Neural crest cell (in vitro differentiated cells): ENCODE measurements at places on chromosomes 6 and 20.

GRCh38 chr20:46984405-46984804 lies 89.8 kb downstream of the EYA2 start:
- no peak for DNase-seq

DNA sequence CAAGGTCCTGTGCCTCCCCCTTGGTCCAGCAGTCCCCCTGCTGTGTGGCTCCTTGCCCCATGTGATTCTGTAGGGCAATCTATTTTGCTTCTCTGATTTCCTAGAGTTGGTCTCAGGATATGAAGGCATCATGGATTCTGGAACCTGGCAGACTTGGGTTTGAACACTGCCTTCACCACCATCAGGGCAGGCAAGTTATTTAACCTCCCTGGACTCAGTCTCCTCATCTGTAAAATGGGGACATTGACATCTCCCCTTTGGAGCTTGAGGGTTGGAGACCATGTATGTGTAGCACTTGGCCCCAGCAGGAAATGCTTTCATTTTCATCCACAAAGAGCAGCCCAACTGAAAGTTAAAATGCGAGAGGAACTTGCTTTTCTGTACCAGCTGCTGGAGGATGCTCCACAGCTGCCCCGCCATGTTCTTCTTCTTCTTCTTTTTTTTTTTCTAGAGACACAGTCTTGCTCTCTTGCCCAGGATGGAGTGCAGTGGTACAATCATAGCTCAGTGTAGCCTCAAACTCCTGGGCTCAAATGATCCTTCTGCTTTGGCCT lies 6.7 kb downstream of the TOX2 start:
- DNase-seq, result no peak

DNA sequence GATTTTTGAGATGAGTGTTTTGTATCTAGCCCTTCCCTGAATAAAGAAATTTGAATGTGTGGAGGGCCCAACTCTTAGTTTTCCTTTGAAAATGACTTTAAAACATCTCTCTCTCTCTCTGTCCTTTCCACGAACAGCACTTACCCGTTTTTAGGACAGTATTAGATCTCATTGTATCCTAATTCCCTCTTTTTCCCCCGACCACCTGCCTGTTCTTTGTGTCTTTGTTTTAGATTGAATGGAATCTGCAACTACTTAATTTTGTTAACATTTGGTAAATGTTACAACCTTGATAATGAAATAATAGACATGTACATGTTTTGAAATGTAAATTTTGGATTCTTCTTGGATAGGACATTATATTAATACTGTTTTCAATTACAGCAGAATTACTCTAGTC lies 3.1 kb downstream of the DSP start:
- DNase-seq, result no peak

DNA sequence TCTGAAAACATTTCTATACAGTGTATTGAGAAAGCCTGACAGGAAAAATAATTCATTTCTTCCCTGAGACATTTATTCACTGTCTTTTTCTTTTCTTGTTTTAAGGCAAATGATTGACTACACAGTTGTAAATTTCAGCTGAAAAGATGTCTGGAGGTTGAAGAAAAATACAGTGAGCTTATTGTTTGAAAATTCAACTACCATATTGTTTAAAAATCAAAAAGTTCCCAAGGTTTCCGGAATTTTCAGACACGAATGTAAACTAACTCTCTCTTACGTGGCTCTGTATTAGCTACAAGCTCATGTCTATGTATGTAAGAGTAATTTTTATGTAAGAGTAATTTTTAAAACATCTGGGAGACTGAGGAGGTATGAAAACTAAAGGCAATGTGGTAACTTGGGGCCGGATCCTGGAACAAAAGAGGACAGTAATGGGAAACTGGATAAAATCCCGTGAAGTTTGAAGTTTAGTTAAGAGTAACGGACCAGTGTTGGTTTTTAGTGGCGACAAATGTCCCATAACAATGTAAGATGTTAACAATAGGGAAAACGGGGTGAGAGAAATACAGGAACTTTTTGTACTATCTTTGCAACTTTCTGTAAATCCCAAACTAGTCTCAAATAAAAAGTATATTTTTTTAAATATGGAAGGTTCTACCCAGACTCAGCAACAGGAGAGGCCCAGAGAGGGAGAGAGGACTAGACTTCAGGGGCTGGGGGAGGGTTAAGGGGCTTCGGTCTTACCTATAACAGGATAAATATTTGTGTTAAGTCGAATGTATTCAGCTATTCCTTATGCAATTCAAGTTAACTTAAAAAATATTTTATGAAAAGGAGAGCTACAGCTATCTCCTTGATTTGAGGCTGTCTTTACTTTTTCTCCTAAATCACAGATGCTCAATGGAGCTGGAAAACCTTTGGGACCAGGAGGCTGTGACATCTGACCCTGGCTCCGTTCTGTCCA lies 1.3 kb downstream of the PTGIS start:
- no peak for DNase-seq

- DNase-seq, result no peak
Measured at GRCh38 chr20:13202565-13202964, 18.5 kb upstream of the ISM1 start.

DNA sequence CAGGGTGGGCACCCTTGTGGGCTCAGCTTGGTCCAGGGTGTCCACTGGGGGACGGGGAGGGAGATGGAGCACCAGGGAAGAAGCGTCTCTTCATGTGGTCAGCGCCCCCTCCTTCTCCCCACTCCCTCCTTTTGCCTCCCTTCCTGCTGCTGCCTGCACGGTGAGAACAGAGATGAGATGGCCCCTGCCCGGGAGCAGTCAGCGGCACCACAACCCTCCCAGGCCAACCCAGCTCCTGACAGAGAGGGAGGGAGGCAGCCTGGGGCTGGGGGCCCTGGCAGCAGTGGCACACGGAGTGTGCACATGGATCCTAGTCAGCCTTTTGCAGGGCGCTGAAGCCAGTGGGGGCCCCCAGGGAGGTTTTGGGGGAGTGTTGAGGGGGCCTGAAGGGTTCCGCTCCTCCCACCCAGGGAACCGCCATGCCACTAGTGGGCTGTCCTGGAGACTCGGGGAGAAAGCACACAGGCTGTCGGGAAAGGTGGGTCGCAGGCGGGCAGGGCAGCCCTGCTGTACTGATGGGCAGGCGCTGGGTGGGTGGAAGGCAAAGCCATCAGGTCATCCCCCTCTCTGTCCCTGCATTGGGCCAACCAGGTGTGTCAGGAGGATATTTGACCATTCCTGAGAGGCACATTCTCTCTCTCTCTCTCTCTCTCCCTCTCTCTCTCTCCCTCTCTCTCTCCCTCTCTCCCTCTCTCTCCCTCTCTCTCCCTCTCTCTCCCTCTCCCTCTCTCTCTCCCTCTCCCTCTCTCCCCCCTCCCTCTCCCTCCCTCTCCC lies 94.3 kb upstream of the BHLHE23 start:
- no peak for DNase-seq

- no peak for DNase-seq
Measured at GRCh38 chr6:83868639-83869038, 9.2 kb downstream of the CYB5R4 start.

- no peak for DNase-seq
Measured at GRCh38 chr6:111846492-111847409, 26.5 kb downstream of the FYN start.

DNA sequence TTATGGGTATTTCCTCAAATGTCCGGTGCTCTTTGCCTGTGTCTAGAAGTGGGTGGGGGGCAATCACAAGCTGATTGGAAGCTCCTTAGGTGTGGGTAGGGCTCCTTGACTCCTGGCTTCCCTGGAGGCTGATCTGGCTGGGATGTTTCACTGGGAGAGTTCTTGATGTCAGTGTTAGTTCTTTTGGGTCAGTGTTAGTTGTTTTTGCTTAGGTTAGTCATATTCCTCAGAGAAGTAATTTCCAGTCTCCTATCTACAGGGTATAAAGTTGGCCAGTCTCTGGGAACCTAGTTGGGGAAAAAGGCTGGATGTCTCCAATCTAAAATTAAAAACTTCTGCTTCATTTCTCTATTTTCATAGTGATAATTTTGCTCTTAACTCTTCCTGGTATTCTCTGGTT lies 23.6 kb downstream of the CDC5L start:
- no peak for DNase-seq

- no peak for DNase-seq
Measured at GRCh38 chr6:37528541-37528940, 28.8 kb upstream of the CCDC167 start.

GRCh38 chr6:35611240-35611639 lies 77.5 kb downstream of the FKBP5 start:
- DNase-seq, result no peak

- no peak for DNase-seq
Measured at GRCh38 chr6:151286214-151286613, 46.4 kb downstream of the AKAP12 start.

DNA sequence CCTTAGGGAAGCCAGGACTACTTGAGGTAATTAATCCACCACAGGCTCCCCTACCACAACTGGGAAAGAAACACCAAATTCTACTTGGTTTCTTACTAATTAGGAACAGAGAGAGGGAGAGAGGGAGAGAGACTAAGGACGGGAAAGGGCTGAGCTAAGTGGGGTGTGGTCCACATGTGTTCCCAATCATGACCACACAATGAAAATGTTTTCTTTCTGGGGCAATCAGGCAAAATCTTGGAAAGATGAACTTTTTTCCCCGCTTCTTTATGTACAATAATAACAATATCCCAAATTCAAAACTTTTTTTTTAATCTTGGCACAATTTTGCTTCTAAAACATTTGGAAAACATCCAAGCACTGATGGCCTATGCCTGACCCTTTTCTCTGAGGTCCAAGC lies 734.4 kb downstream of the MAFB start:
- no peak for DNase-seq

GRCh38 chr20:1968964-1969363 lies 24.9 kb downstream of the PDYN start:
- DNase-seq, result no peak

DNA sequence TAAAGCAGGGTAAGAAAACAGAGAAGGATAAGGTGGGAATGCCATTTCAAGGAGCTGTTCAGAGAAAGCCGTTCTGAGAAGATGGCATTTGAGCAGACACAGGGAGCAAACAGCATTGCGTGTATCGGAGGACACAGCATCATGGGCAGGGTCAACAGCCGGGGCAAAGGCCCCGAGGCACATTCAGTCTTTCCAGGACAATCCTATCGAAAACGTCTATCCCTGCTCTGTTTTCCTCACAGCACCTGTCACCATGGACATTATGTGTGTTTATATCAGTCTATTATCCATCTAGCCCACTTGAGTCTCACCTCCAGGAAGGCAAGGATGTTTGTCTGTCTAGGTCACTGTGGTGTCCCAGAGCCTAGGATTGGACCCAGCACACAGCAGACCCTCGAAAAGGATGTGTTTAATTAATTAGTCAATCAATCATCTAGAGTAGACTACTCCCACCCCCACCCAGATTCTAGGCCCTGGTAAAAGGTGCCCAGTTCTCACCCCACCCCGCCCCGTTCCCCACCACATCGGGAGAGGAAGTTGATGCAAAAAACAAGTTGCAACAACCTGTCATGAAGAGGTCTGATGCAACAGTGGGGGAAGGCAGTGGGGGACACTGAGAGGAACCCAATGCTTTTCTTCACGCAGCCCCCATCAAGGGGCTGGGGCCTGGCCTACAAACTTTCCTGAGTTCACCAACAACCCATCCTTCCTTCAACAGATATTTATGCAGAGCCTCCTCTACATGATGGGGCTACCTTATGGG lies 66.6 kb downstream of the PREX1 start:
- DNase-seq, result no peak

DNA sequence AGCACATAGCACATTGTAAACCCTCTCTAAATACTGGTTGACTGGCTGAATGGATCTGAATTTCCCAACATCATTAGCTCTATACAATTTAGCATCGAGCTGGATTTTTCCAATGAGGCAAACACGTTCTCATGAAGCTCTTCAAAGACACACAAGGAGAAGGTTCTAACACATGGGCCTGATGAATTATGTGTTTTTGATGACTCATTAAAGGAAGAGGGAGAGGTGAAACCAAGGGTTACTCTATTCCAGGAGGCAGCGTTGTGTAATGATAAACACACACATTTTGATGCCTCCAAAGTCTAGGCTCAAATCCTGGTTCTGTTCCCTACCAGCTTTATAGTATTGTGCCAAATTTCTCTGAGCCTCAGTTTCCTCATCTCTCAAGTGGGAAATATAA lies 84.3 kb downstream of the PFDN4 start:
- no peak for DNase-seq

DNA sequence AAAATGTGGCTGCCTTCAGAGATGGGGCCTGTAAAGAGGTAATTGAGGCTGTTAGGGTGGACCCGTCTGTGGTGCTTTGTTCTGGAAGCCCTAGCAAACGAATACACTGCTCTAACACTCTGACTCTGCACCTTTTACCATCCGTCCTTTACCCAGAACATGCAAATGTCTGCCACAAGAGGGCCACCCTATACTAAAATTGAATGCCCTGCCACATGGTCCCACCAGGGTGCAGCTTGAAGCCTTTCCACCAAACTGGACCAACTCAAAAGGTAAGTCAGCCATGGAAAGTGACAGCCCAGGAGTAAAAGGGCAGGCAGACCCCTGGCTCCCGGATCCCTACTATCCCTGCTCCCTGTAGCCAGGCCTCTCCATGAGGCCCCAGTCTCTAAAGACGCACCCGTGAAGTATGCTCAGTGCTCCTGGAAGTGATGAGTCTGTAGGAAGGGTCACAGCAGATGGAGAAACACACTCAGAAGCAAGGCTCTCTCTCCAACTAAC lies 5.8 kb upstream of the BFSP1 start:
- DNase-seq, result peak; percentile 56

DNA sequence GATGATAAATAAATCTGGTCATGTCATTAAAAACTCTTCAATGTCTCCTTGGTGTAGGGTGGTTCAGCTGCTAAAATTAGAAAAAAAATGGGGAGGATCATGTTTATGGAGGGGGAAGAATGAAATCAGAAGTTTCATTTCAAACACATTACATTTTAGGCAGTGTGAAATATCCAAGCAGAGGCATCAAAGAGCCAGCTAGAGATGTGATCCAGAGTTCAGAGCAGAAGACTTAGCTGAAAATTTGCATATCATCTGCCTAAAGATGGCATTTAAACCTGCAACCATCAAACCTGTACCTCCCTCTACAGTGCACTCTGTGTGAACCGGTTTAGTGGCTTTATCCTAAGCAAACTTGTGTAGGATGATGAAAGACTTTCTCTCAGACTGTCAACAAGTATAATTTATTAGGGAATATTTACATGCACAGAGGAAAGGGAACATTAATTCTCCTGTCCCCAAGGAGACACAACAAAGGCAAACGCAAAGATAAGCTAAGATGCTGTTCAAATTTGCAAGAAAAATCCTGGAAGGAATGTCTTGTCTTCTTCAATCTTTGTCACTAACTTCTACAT lies 84.8 kb upstream of the PLEKHG1 start:
- no peak for DNase-seq

DNA sequence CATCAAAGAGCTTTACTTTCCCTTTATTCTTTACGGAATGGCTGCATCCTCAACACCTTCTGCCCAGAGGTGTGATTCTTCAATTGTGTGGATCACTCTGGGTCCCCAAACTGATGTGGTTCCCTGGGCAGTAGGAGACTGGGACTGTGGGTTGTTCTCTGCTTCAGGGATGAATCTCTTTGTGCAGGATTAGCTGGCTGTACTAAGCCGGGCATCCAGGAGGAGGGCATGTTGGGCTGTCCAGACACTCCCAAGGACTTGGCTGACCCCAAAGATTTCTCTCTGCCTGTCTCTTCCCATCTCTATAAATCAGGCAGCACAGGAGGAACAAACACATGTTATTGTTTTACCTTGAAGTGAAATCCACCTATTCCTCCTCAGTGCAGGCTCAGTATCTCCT lies 15.3 kb downstream of the FARS2 start:
- DNase-seq, result no peak
